ENCODE measurements at places on chromosomes 1 and 21. TPM values are rescaled to one million over a fixed set of nuclear protein-coding genes. Genes with fewer than 3 reads are reported as not detected.

The ANGPTL7 gene
- not detected for total RNA-seq

The PGBD5 gene
- 0.42 TPM for total RNA-seq

The TFF2 gene
- not detected for total RNA-seq

The MROH9 gene
- total RNA-seq: not detected

The CR1L gene
- not detected for total RNA-seq

The FNDC10 gene
- total RNA-seq: 8.7 TPM

The FAM177B gene
- not detected for total RNA-seq

The KCNJ15 gene
- total RNA-seq: 0.07 TPM

The TEKT2 gene
- not detected for total RNA-seq

The TTF2 gene
- 13.6 TPM for total RNA-seq

The SIM2 gene
- 9.2 TPM for total RNA-seq
